ENCODE measurements at places on chromosomes 5 and 9.

GRCh38 chr5:88868468-88869068, 14.4 kb downstream of the MEF2C start:
- DNase-seq = no peak

- DNase-seq = no peak
Measured at GRCh38 chr5:138661291-138661960, 86.2 kb upstream of the HSPA9 start.

DNA sequence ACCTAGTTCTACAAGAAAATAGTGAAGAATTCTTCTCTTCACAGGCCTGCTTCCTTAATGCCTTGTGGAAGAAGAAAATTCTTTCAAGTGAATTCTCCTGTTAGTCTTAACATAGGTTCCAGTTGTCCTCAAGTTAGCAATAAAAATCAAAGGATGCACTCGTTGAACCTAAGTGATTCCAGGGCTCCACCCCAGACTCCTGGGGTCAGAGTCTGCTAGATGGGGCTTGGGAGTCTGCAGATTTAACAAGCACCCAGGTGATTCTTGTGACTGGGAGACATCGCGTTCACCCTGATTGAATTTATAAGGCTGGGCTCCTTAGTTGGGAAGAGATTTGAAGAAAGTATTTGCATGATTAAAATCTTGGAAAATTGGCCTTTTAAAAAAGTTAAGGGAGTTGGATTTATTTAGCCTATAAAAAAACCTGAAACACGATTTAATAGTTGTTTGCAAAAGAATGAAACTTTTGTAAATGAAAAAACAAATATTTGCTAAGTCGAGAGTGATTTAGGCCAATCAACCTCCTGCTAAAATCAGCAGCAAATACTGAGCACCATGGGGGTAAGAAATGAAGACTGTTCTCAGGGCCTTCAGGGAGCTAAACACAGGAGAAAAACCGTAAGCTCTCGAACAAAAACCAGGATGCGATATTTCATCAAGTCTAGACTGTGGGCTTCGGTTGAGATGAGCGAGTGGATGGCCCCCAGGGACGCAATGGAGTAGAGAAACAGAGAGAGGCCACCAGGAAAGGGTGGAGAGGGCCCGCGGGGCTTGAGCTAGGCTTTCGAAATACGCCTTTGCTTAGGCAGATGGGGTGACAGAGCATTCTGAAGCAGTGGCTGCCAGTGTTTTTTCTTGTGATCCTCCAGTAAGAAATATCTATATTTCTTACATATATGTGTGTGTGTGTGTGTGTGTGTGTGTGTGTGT, 86.9 kb upstream of the TTC23L start:
- no peak for DNase-seq

DNA sequence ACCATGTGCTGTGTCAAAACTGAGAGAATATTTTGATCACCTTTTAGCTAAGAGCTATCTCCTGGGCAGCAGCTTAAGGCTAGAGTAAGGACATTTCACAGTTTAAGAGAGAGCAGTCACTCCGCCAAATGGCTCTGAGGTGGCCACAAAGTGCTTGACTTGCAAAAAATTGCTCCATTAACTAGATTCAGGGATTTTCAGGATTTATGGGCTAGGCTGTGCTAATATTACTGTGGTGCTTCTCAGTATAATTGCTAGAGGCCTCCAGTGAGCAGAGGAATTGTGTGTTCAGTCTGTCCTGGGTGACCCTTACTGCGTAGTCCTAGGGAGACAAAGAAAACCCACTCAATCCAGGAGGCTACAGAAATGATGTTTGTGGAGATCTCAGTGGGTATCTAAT, 65.2 kb downstream of the PALM2AKAP2 start:
- DNase-seq = no peak

GRCh38 chr5:60763061-60763460, 63.1 kb upstream of the DEPDC1B start:
- DNase-seq = no peak

GRCh38 chr5:71834601-71835000, 115.5 kb downstream of the CARTPT start:
- no peak for DNase-seq

GRCh38 chr5:141725891-141726290, 43.9 kb upstream of the ARAP3 start:
- DNase-seq = no peak

DNA sequence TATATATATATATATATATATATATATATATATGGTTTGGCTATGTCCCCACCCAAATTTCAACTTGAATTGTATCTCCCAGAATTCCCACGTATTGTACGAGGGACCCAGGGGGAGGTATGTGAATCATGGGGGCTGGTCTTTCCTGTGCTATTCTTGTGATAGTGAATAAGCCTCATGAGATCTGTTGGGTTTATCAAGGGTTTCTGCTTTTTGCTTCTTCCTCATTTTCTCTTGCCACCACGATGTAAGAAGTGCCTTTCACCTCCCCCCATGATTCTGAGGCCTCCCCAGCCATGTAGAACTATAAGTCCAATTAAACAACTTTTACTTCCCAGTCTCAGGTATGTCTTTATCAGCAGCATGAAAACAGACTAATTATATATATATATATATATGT, 52.3 kb upstream of the ADAMTS2 start:
- no peak for DNase-seq

DNA sequence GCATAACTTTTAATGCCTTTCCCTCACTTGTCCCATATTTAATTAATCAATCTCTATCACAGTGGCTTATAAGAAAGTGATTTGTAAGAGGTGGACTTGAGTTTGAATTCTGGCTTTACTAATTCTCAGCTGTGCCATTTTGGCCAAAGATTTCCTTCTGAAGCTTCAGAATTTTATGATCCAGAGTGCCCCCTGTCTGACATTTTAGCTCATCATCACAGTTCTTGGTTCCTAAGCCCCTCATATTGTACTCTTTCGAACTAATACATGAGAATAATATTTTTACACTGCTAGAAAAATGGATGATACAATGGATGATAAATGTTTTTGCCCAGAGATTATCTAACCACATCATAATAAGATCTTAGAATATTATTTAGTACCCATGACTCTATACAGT, 1014.1 kb downstream of the PTPRD start:
- no peak for DNase-seq

GRCh38 chr5:2914022-2914661, 162.7 kb upstream of the IRX2 start:
- DNase-seq = no peak

GRCh38 chr9:32264170-32264864, 120.1 kb upstream of the ACO1 start:
- DNase-seq = no peak

- DNase-seq = no peak
Measured at GRCh38 chr5:152978141-152978835, 512.2 kb upstream of the GRIA1 start.

GRCh38 chr5:132486318-132487094, 4.1 kb downstream of the IRF1 start:
- no peak for DNase-seq

GRCh38 chr5:173291722-173292658, 36.2 kb downstream of the STC2 start:
- DNase-seq = no peak

- no peak for DNase-seq
Measured at GRCh38 chr9:83019246-83019645, 43.7 kb downstream of the RASEF start.

GRCh38 chr5:172046593-172046992, 40.2 kb upstream of the FBXW11 start:
- no peak for DNase-seq

GRCh38 chr5:74888117-74888516, 21.9 kb upstream of the FAM169A start:
- DNase-seq = no peak

DNA sequence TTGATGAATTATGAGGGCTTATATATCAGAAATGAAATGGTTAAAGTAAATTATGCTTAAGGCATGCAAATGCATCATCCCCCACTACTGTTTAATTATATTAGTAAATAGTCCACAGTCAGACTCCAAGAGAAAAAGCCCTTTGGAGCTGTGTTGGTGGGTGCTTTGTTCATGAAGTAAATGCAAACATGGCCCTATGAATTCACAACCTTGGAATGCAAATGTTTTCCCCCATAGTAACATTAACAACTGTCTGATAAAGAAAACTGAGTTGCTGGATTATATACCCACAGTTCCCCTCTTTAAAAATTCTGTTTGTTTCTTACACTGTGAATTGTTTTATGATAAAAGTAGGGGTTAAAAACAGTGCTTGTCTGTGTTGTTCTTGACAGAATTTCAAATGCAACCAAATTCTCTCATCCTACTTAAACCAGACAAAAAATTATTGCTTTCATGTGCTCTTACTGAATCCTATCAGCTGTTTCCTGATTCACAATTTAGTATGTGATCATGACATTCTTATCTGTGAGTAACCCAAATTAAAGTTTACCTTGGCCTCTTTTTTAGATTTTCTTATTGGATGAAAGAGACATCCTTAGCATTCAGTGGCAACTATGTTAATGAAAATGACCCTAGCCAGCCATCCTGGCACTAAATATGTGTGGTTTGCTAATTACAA, 48.5 kb upstream of the SNCAIP start:
- no peak for DNase-seq

- no peak for DNase-seq
Measured at GRCh38 chr9:79471580-79472543, 99.9 kb upstream of the TLE4 start.

DNA sequence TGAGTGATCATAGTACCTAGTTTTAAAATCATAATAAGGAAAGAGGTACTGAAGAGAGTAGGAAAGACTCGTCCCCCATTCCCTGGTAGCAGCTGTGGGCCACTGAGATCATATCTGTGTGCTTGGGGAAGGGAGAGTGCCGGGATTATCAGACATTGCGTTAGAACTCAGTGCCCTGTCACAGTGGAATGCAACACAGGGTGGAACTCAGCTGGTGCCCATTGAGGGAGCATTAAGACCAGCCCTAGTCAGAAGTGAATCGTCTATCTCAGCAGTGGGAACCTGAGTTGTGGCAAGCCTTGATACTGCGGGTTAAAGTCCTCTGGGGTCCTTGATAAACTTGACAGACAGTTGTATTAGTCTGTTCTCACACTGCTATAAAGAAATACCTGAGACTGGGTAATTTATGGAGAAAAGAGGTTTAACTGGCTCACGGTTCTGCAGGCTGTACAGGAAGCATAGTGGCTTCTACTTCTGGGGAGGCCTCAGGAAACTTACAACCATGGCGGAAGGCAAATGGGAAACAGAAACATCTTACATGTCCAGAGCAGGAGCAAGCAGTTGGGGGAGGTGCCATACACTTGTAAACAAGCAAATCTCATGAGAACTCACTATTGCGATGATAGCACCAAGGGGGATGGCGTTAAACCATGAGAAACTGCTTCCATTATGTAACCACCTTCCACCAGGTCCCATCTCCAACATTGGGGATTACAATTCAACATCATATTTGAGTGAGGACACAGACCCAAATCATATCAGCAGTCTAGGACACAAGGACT, 33.1 kb downstream of the NDUFAF2 start:
- DNase-seq = no peak

DNA sequence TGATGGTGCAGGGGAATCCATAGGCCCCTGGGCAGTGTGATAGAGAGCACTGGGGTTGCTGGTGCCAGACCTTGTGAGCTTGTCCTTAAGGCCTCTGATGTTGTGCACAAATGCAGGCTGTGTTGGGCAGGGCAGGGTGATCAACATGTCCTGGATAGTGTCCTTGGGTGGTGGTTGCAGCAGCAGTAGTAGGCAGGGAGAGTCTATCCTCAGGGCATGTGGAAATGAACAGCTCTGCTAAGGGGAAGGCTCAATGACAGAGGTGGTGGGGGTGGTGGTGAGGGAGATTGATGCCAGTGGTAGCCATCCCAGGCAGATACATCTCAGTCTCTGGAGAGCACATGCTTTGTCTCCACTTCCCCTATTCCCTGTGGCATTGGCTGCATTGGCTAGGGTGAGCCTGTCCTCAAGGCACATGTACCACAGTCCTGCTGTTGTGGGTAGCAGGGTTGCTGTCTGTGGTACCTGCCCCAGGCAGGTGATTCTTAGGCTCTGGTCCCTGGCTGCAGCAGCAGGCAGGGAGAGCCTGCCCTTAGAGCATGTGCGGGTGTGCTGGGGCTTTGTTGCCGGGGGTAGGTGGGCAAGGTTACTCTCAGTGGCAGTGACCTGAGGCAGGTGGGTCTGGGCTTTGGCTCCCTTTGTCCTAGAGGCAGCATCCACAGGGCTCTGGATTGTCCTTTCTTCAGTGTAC, 111.1 kb downstream of the WDR70 start:
- no peak for DNase-seq

GRCh38 chr5:125120012-125120411, 373.6 kb upstream of the ZNF608 start:
- DNase-seq = no peak

GRCh38 chr5:150700246-150700593, 642 bp downstream of the RBM22 start:
- no peak for DNase-seq

DNA sequence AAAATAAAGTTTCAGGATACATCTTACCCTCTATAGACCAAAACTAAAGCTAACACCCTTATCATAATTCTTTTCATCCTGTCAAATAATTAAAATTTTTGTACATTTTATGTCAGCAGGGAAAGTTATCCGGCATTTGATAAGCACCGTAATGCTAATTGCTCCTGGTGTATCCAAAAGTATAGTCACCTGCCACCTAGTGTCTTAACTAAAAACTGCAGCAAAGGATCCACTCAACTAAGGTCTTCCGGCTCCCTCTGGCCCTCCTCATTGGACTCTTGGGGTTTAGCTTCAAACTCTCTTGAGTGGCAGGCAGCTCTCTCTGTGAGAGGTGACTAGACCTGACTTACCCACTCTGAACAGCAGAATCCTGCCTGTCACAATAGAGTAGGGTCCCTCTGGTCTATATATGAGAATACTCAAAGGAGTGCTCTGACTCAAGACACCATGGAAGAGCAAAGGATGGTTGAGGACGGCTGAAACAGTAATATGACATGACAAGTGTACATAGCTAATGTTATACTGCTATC, 60.4 kb upstream of the CAST start:
- no peak for DNase-seq

GRCh38 chr5:151005950-151006576, 14.3 kb upstream of the GPX3 start:
- peak; percentile 33 for DNase-seq
